HEK293T (cell line): ENCODE measurements at places on chromosomes 11 and 22.

DNA sequence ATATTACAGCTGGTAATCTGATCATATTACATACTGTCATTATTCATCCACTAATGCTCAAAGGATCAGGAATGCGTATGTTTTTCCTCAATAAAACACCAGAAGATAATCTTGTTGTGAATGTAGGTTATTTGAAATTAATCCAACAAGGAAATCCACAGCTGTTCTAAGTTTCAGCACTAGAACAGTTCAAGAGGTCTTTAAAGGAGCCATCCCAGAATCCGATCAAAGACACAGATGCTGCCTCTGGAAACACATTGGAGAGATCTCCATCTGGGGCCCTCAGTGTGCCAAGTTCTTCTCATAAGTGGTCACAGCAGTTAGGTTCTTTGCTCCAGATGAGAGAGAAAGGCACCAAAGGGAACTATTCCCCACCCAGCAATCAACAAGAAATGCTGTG is 1955.1 kb upstream of the RAG2 start:
- no peak for DNase-seq

DNA sequence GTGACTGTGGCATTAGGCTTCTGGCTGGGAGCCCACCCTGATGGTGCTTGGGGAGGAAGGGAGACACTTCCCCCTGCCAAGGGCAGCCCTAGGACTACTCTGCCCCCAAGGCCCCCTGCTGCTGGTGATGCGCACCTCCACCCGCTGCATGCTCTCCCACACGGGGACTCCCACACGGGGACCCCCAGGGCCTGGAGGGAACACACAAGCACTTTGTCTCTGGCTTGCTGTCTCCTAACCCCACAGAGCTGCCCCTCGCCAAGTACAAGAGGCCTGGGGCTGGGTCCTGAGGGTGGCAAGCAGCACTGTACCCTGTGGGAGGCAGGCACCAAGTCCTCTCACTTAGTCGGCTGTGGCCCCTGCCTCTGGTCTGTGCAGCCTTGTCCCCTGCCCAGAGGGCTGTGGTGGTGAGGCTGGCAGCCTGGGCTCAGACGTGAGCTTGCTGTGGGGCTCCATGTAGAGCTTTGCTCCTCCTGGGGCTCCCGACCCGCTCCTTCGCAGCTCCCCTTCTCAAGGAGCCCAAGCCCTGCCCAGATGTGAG is 7.9 kb downstream of the LRRC75B start:
- DNase-seq = no peak

GRCh38 chr11:84146826-84147225 is 860.7 kb upstream of the CCDC90B start:
- DNase-seq = no peak

DNA sequence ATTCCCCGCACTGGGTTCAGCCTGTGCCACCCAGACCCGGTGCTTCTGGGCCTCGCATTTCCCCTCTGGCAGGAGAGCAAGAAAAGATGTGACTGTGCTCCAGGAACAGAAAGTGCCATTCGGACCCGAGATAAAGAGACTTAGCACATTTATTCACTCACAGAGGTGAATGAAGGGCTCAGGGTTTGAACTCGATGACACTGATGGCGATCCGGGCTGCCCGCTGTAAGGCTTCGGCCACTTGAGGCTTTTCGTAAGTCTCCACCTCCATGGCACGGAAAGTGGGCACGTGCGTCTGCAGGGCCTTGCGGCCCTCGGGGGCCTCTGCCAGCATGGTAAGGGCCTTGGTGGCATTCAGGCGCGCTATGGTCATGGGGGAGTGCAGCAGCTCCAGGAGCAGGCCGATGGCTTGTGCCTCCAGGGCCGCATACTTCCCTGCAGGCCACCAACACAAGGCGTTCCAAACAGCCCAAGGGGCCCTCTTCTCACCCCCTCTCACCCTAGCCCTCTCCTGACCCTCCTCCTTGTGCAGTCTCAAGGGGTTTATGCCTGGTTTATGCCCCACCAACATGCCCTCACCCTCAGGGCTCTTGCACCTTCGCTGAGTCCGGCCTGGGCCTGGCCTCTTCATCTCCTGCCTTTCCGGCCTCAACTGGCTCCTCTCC is 10.9 kb upstream of the GNAZ start:
- DNase-seq = no peak

- peak; percentile 19 for DNase-seq
These were observed 649 bp downstream of the PRRG4 start for GRCh38 chr11:32830413-32830738.

DNA sequence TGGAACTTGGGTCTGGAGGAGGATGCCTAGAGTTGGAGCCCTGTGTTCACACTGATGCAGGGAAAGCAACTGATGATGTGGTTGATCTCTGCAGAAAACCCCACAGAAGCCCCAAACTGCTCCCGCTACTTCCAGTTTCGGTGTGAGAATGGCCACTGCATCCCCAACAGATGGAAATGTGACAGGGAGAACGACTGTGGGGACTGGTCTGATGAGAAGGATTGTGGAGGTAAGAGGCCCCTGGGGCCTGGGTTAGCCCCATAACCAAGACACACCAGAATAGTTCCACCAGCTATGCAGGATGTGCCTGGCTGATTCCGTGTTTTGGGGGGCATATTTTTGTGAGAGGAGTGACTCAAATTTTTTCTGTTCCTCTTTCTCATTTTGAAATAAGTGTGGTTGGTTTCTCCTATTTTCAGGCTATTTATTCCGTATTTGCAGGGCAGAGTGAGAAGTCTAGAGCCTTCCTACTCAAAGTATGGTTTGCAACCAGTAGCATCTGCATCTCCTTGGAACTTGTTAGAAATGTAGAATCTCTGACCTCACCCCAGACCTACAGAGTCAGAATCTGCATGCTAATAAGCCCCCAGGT is 137.3 kb upstream of the SORL1-AS1 start:
- DNase-seq = no peak

DNA sequence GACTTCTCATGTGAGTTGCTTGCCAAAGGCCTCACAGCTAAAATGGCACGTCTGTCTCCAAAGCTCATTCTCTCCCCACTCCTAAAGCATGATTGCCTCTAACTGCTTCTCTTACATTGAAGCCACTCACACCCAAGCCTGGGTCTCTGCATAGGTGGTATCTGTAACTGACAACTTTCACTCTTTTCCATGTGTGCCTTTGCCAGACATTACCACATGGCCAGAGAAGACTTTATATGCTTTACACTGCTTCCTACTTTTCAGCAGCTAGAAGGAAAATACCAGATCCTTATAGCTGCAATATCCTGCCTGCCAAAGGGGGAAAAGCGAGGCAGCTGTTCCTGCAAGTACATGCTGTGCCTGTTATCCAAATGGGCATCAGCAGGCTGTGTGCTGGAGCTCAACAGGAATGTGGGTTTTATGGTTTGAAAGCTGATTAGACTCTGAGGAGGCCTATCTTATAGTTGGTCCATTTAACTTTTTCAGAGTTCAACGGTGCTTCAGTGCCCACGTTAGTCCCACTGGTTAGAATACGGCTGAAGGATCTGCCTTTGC is 547.1 kb downstream of the RAB38 start:
- no peak for DNase-seq
